Activated naive CD4-positive, alpha-beta T cell treated with anti-CD3 and anti-CD28 coated beads, Interleukin-2, amount 50 U/mL, for 72 hours (primary cell): ENCODE measurements at places on chromosomes 1 and 21. TPM values are rescaled to one million over a fixed set of nuclear protein-coding genes. Genes with fewer than 3 reads are reported as not detected.

CRP gene
- not detected for total RNA-seq

DFFB gene
- total RNA-seq: 12.0 TPM

VPS13D gene
- 31.2 TPM for total RNA-seq

TMCC2 gene
- total RNA-seq: 17.2 TPM

KIRREL1 gene
- total RNA-seq: not detected

OR2L2 gene
- 0.23 TPM for total RNA-seq

SYNC gene
- total RNA-seq: not detected

HSPG2 gene
- 37.3 TPM for total RNA-seq

ADCY10 gene
- 0.18 TPM for total RNA-seq

FCGR3A gene
- 0.59 TPM for total RNA-seq
